ENCODE measurements at places on chromosomes 11 and 22. TPM values are rescaled to one million over a fixed set of nuclear protein-coding genes. Genes with fewer than 3 reads are reported as not detected.

BET1L gene
- total RNA-seq: 42.0 TPM

DNA sequence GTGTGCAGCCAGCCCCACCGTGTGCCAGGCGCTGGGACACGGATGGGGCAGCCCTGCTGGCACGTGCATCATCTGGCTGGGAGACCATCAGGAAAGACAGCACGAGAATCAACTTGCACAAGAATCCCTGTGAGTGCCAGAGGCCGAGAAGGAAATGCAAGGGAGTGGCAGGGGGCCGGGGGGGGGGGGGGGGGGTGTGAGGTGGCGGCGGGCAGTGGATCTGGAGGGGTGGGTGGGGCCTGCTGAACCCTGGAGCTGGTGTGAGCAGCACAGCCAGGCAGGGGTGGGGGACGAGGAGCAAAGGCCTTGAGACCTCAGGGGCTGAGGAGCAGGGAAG lies 14.0 kb upstream of the FLRT1 start:
- H3K4me1 ChIP-seq: no peaks in the 10 kb centered on the region
- no peaks in the 10 kb centered on the region for H3K36me3 ChIP-seq
- no peaks in the 10 kb centered on the region for H3K27me3 ChIP-seq
- H3K27ac ChIP-seq: no peak overlapping the region
- no peak for DNase-seq

TST gene
- total RNA-seq: 6.9 TPM

DNA sequence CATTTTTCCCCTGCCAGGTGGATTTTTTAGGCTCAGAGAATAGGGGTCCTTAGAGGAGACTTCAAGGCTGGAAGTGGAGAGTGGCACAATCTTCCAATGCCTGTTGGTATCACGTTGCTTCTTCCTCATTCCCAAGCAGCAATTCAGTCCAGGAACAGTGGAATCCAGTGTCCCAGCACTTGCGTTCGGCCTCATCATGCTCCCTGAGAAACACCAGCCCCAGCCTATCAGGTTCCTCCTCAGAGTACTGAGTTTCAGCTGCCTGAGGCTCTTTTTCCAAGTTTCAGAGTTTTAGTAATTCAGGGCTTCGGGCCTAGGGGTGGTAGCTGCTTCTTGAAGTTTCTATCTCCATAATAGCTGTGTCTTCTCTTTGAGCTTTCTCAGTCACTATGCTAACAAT lies 31.9 kb upstream of the NRGN start:
- DNase-seq: no peak
- H3K4me3 ChIP-seq: no peak overlapping the region
- no peaks in the 10 kb centered on the region for H3K4me1 ChIP-seq
- H3K27ac ChIP-seq: no peak overlapping the region
- peaks cover 4% of the 10 kb centered on the region for H3K27me3 ChIP-seq
